Bronchial smooth muscle cell (primary cell): ENCODE measurements at places on chromosomes 11 and 22. TPM values are rescaled to one million over a fixed set of nuclear protein-coding genes. Genes with fewer than 3 reads are reported as not detected.

BTBD18 gene
- not detected in 2 replicates for total RNA-seq

CYB5R2 gene
- total RNA-seq: 4.4 and 5.5 TPM in 2 replicates

RHOD gene
- 11.6 and 16.1 TPM in 2 replicates for total RNA-seq

TRPC6 gene
- total RNA-seq: 0.16 TPM in 1 of 2 replicates, not detected in the other

RBFOX2 gene
- total RNA-seq: 149 and 189 TPM in 2 replicates

PGA4 gene
- total RNA-seq: 0.32 and 2.1 TPM in 2 replicates

MMP27 gene
- not detected in 2 replicates for total RNA-seq
